Epithelial cell of proximal tubule (primary cell): ENCODE measurements at places on chromosomes 16 and 17. TPM values are rescaled to one million over a fixed set of nuclear protein-coding genes. Genes with fewer than 3 reads are reported as not detected.

DNA sequence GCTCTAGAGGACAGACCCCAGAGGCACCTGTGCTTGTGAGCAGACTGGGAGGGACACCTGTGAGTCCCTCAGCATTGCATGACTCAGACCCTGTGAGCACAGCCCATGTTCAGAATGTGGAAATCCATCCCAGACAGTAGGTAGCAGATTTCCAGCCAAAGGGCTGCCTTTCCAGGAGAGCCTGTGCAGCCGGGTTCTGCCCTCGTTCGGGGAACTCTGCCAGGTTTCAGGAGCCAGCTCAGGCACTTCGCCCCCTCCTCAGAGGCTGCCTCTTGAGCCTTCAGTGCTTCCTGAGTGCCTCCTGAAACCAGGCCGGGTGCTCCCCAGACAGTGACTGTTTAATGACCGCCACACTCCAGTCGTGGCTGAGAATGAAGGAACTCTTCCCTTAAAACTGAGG, 23.3 kb upstream of the SDR42E2 start:
- DNase-seq, result no peak

The DNAH3 gene
- not detected in 2 replicates for total RNA-seq

The ADAD2 gene
- total RNA-seq, result not detected in 2 replicates

DNA sequence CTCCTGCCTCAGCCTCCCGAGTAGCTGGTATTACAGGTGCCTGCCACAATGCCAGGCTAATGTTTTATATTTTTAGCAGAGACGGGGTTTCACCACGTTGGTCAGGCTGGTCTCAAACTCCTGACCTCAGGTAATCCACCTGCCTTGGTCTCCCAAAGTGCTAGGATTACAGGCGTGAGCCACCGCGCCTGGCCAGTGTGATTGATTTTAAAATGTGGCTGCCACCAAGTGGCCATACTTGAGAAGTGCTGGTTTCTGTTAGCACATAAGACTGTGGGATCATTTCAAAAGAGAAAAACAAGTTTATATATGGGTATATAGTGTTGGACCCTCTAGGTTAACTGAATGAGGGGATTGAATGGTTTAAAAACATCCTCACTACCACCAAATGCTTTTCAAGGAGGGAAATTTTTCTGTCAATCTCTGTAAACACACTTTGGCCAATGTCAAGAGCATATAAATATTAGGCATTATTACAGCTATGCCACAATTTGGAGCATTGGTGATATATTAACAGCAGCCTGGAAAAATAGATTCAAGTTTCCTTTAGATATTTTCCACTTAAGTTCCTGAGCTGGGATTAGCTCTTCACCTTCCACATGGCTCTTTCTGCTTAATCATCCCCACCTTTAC, 13.5 kb upstream of the DHRS13 start:
- no peak for DNase-seq
